ENCODE measurements at places on chromosomes 1 and 21. TPM values are rescaled to one million over a fixed set of nuclear protein-coding genes. Genes with fewer than 3 reads are reported as not detected.

CFHR5 gene
- total RNA-seq = not detected

CHIT1 gene
- total RNA-seq = not detected

OR2T29 gene
- not detected for total RNA-seq

TNFRSF8 gene
- total RNA-seq = 0.52 TPM

CLIC6 gene
- 0.24 TPM for total RNA-seq

FCN3 gene
- not detected for total RNA-seq

LIPI gene
- not detected for total RNA-seq

MSH4 gene
- total RNA-seq = not detected

DYNLT5 gene
- total RNA-seq = not detected

TMEM82 gene
- total RNA-seq = not detected

GJA5 gene
- total RNA-seq = 0.26 TPM
